ENCODE measurements at places on chromosomes 7 and 10. TPM values are rescaled to one million over a fixed set of nuclear protein-coding genes. Genes with fewer than 3 reads are reported as not detected.

- DNase-seq: no peak
These were observed 259.4 kb upstream of the CELF2 start for GRCh38 chr10:10758306-10758705.

GRCh38 chr10:63670291-63670898, 149.2 kb downstream of the REEP3 start:
- no peak for DNase-seq

GRCh38 chr7:82382276-82382675, 61.3 kb downstream of the CACNA2D1 start:
- no peak for DNase-seq

Gene EPO
- 0.05 TPM for polyA plus RNA-seq

DNA sequence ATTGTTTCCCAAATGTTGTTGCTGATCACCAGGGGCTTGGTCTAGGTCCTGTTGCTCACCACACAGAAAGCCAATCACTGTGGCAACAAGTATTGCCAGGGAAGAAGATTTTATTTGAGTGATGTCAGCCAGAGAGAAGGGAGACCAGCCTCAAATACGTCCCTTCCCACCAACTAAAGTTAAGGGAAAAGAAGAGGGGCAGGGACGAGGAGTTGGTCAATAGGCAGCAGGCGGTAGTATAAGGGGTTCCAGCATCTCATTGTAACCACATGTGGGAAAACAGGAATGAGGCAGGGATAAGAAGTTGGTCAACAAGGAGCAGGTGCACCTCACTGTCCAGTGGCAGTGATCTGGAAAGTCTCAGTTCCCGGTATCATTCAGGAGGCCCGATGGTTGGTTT, 138.9 kb upstream of the KCNMA1 start:
- no peak for DNase-seq

- DNase-seq: no peak
These were observed 23.3 kb downstream of the ANTXRL start for GRCh38 chr10:46310143-46310514.

Gene CPXM2
- polyA plus RNA-seq: 13.3 TPM

Gene AKAP9
- polyA plus RNA-seq: 31.4 TPM

Gene GIMAP4
- polyA plus RNA-seq: 59.3 TPM

DNA sequence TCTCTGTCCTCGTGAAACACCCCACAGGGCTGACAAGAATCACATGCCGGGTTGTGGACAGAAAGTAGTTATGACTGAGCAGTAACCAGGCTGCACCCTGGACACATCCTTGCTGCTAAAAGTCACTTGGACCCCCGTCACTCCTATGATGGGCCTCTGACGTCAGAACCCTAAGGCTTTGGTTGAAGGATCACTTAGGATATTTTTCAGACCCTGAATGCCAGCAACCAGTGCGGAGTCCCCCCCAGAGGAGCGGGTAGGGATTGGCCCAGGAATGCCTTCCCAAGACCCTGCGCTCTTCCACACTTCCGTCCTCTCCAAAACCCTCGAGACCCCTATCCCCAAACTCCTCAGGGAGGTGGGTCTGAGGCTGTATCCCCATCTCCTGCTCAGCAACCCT, 52.1 kb downstream of the CFAP46 start:
- DNase-seq: no peak

DNA sequence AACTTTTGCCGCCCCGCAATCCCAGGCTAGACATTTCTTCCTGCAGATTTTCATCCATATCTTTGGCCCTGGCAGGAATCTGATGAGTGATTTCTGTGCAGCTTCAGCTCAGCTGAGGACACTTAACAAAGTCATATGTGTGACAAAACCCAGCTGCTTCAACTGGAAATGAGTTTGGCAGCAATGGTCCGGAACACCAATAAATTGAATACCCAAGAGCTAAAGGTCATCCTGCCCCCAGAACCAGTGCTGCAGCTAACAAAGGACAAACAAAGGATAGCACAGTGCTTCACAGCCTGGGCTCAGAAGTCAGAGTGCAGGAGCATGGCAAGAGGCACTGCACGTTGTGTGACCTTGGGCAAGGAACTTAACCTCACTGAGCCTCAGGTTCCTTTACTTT, 40.0 kb upstream of the TRIL start:
- no peak for DNase-seq

All from ovary (tissue), 10 donors.